SK-N-DZ (cell line): ENCODE measurements at places on chromosomes 4 and X.

DNA sequence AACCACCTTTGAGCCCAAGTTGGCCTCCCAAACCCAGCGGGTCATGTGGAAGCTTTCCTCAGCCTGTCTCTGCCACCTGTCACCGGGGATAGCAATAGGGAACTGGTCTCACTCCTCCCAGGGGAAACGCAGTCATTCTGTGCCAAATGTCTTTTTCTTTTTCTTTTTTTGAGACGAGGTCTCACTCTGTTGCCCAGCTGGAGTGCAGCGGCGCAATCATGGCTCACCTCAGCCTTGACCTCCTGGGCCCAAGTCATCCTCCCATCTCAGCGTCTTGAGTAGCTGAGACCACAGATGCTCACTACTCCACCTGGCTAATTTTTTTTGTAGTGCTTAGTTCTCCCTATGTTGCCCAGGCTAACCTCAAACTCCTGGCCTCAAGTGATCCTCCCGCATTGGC, 40.3 kb downstream of the MED28 start:
- DNase-seq: no peak

GRCh38 chrX:21412029-21412428, 37.8 kb downstream of the CNKSR2 start:
- no peak for DNase-seq

- DNase-seq: no peak
These were observed 99.9 kb upstream of the ADRA2C start for GRCh38 chr4:3666263-3666662.

DNA sequence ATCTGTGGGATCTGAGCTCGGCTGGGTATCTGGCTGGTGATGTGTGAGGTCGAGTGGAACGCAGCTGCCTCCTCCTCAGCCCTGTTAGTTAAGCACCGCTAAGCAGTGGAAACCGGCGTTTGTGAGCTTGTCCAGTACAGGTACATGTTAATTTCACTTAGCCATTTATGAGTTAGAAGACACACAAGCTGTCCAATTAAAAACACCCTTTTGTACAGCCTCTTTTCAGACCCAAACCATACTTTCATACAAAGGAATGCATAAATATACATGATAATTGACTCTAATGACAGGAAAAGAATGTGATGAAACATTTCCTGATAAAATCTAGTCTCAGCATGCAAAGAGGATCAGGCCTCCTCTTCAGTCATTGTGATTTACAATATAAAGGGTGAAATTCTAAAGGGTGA, 163.6 kb upstream of the FAT1 start:
- no peak for DNase-seq

- no peak for DNase-seq
These were observed 50.0 kb downstream of the EVC start for GRCh38 chr4:5760936-5761480.

GRCh38 chrX:87327267-87327666, 190.3 kb upstream of the KLHL4 start:
- no peak for DNase-seq

- no peak for DNase-seq
These were observed 48.5 kb downstream of the MRPL1 start for GRCh38 chr4:77911091-77911490.

DNA sequence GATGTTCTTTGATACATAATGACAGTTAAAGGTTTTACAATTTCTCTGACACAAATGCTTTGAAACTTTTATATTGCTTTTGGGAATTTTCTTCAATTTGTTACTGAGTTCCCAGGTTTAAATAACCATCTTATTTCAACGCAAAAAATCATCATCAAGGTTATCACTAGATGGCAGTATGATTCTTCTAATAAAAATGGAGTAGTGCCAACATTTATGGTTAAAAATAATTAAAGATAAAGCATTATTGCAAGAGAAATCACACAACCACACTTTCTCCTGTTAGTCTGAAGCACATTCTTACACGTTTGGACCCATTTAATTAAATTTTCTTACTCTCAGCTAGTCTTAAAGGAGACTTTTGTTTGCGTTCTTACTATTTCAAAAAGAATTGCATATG, 611.3 kb upstream of the CPXCR1 start:
- no peak for DNase-seq
